ENCODE measurements at places on chromosomes 5 and 9. TPM values are rescaled to one million over a fixed set of nuclear protein-coding genes. Genes with fewer than 3 reads are reported as not detected.

- peaks cover 23% of the 10 kb centered on the region for H3K27me3 ChIP-seq
- no peak overlapping the region for H3K4me3 ChIP-seq
- no peak for DNase-seq
- no peaks in the 10 kb centered on the region for H3K36me3 ChIP-seq
- peaks cover 5% of the 10 kb centered on the region for H3K4me1 ChIP-seq
- no peak overlapping the region for H3K27ac ChIP-seq
Measured at GRCh38 chr5:6395102-6395445, 16.7 kb upstream of the MED10 start.

DNA sequence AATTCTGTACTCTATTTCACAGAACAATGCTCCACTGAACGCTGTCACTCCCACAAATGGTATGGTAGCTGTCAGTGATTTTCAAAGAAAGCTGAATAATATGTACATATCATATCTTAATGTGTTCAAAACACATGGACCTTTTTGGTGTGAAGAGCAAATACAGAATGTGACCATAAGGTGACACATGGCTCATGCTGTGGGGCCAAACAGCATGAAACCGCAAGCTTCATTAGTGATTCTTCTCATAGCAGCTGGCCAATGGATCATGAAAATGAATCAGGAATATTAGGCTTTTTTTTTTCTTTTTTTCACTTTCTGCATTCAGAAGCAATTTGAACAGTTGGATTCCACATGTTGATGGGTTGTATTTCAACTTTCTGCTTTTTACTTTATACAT is 54.9 kb upstream of the CDH9 start:
- H3K27ac ChIP-seq: no peak overlapping the region
- no peaks in the 10 kb centered on the region for H3K36me3 ChIP-seq
- H3K4me3 ChIP-seq: no peak overlapping the region
- DNase-seq: no peak

GRCh38 chr5:14579731-14580397 is 1.7 kb upstream of the OTULINL start:
- H3K4me1 ChIP-seq: peaks cover 35% of the 10 kb centered on the region
- H3K4me3 ChIP-seq: no peak overlapping the region
- H3K27ac ChIP-seq: peak overlapping the region; percentile 81

GRCh38 chr9:19032406-19032805 is 603 bp downstream of the SAXO1 start:
- no peak overlapping the region for H3K27ac ChIP-seq
- peaks cover 25% of the 10 kb centered on the region for H3K4me1 ChIP-seq
- no peaks in the 10 kb centered on the region for H3K36me3 ChIP-seq
- peaks cover 11% of the 10 kb centered on the region for H3K27me3 ChIP-seq

The KCNT1 gene
- total RNA-seq: not detected

GRCh38 chr5:143573568-143574170 is 170.2 kb upstream of the NR3C1 start:
- no peaks in the 10 kb centered on the region for H3K36me3 ChIP-seq
- no peak overlapping the region for H3K4me3 ChIP-seq
- H3K27me3 ChIP-seq: no peaks in the 10 kb centered on the region
- H3K27ac ChIP-seq: no peak overlapping the region
- peaks cover 36% of the 10 kb centered on the region for H3K4me1 ChIP-seq

The ZFR gene
- 69.3 TPM for total RNA-seq

- no peak for DNase-seq
- no peak overlapping the region for H3K27ac ChIP-seq
Measured at GRCh38 chr9:135641745-135642144, 2.4 kb upstream of the GLT6D1 start.

GRCh38 chr5:137487600-137487999 is 11.5 kb downstream of the SPOCK1 start:
- peak; percentile 67 for DNase-seq
- H3K4me3 ChIP-seq: no peak overlapping the region
- peaks cover 69% of the 10 kb centered on the region for H3K4me1 ChIP-seq
- no peaks in the 10 kb centered on the region for H3K27me3 ChIP-seq
- H3K27ac ChIP-seq: peak overlapping the region; percentile 84
- H3K36me3 ChIP-seq: no peaks in the 10 kb centered on the region
